Femur (tissue), 1 donor: ENCODE measurements at places on chromosomes 5 and 9.

- no peak for DNase-seq
These were observed 18.9 kb downstream of the PFDN1 start for GRCh38 chr5:140284013-140284412.

- DNase-seq = no peak
These were observed 382.3 kb downstream of the ACTL7B start for GRCh38 chr9:108473209-108474112.

DNA sequence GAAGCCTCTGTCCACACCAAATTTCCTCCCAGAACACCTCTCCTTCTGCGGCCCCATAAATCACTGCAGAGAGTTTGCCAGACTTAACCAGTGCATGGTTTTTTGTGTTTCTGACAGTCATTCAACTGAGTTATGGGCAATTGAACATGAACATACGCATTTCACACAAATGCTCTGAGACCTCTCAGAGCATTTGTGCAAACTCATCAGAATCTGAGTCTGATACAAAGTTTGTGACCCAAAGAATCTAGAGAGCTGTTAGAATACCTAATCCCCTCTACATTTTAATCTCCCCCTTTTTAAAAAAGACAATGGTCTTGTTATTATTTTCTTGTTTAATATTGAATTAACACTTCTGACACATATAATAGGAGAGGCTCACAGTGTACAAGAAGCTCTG is 416.9 kb upstream of the SMARCA2 start:
- no peak for DNase-seq

DNA sequence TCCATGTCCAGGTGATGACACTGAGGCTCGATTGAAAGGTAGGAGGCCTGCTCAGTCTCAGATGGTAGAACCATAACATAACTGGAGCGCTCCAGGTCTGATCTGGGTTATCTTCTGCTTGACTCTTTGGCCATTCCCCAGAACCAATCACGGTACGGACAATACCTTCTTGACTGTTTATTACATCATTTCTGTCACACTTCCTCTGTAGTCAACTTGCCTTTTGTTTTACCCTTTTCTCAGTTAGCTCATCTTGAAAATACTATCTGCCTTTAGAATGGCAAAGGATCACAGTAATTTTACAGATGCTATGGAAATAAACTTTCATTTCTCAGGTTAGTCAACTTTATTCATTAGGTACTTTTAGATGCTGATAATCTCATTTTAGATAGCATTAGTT is 22.4 kb downstream of the GLRA1 start:
- no peak for DNase-seq
